ENCODE measurements at places on chromosomes 7 and 10.

DNA sequence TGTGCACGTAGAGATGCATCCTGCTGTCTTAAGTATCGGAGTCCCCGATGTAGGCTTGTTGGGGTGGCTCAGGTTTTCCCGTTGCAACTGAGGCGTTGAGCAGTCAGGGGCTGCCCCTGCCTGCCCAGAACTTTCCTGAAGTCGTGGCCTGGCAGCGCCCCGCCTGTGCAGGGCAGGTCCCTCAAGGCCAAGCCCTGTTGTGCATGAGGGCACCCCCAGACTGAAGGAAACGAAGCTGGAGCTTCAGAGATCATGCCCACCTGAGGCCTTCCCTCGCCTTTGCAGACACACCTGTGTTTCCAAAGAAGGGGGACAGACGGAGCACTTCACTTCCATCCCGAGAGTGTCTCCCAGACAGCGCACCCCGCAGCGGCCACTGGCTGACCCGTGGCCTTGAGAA lies 121.1 kb downstream of the NKX6-2 start:
- DNase-seq, result no peak

DNA sequence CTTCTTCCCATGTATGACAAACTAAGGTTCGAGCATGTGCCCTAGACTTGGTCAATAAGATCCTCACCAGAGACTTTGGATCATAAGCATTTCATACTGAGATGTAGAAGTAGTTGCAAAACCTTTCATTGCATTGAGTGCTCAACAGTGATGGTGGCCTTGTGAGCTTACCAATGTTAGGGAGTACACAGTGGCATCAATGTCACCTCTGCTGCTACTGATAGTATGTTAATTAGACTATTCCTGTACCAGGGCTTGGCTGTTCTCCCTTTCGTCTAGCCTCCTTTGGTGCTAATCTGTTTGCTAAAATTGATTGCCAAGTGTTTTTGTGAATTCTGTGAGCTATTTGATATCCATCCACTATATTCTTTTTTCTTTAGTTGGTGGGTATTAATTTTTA lies 264.5 kb upstream of the SEMA3C start:
- DNase-seq, result no peak

- DNase-seq, result no peak
Observed at GRCh38 chr7:18491871-18492270, 3.7 kb upstream of the HDAC9 start.

DNA sequence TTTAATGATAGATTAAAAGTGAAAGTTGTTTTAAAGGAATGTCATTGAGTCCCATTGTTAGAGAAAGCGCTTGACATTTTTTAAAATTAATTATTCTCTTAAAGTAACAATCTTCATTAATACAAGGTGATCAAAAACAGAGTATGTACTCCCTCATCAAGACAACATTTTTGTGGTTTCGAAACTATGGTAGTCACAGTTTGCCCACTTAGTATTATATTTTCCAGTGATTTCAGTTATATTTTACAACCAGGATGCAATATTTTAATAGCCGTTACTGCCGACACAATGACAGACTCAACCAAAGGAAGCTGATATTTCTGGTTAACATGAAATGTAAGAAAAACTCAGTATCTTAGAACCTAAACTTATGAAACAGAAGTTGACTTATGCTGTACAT lies 31.3 kb downstream of the MKX start:
- no peak for DNase-seq

DNA sequence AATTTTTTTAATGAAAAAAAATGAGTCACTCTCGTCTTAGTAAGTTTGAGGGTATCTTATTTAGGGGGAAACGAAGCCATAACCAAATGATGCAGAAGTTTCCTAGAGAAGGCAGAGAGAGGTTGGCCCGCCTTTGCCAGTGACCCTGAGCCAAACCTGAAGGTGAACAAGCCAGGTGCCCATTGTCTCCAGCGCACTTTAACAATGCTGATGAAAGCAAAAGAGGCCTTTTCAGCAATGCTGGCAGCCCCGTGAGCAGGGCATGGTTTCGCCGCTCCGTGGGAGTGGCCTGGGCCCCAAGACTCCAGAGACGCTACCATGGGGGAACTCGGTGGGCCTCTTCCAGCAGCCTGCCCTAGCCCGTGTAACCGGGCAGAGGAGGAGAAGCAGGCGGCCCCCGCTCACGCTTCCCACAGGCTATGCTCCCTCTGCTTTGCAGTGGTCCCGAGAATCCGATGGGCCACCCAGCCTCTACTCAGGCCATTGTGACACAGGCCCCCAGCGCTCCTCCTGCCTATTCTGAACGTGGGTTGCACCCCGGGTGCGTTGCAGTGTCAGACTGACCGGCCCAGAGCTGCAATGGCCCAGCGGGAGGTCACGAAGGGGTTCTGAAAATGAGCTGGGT lies 14.0 kb upstream of the UNCX start:
- no peak for DNase-seq

- no peak for DNase-seq
Observed at GRCh38 chr10:32650246-32650655, 204.3 kb downstream of the CCDC7 start.

- DNase-seq, result no peak
Observed at GRCh38 chr10:110432814-110433565, 64.7 kb upstream of the DUSP5 start.

GRCh38 chr10:43231523-43232078 lies 35.3 kb downstream of the RASGEF1A start:
- DNase-seq, result no peak

- DNase-seq, result no peak
Observed at GRCh38 chr10:51918884-51919325, 219.5 kb upstream of the CSTF2T start.

- DNase-seq, result no peak
Observed at GRCh38 chr7:20113427-20114027, 103.7 kb downstream of the MACC1 start.

GRCh38 chr7:28615091-28615490 lies 202.8 kb downstream of the CREB5 start:
- DNase-seq, result no peak

DNA sequence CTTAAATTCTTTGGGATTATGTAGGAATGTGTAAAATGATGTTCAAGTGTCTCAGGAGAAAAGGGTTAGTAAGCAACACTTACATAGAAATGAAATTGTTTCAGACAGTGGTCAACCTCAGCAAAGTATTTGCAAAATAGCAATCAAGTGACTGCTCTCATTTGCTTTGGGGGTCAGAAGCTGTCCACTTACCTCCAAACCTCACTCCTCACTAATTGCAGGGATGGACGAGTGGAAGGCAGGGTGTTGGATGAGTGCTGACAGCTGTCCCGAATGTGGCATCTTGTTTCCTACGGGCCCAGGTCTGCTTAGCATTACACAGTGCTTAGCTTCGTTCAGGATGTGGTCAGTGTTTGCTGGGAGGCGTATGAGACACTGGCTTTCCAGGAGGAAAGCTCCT lies 437.0 kb downstream of the SUGCT start:
- DNase-seq, result no peak

- DNase-seq, result no peak
Observed at GRCh38 chr10:121158988-121159579, 307.9 kb downstream of the WDR11 start.
